ENCODE measurements at places on chromosomes 12 and 14.

DNA sequence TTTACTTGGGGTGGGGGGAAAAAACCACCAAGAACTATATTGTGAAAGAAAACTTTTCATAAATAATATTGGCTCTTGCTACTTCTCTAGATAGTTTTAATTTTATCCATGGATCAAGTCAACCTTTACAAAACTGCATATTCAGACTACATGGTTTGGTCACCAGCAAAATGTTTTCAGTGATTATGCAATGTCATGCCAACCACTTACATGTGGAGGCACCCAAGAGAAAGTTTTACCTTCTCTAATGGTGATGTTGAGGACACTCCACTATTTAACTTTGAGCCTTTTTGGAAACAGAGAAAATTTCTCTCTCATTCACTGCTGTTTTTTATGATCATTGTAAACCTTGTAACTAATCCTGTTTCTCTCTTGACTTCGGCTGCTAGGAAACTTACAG lies 21.6 kb downstream of the PLCZ1 start:
- DNase-seq, result no peak

- DNase-seq, result no peak
Observed at GRCh38 chr14:73997944-73998447, 21.1 kb downstream of the ENTPD5 start.

- DNase-seq, result no peak
Observed at GRCh38 chr12:106112145-106112821, 26.5 kb downstream of the NUAK1 start.

DNA sequence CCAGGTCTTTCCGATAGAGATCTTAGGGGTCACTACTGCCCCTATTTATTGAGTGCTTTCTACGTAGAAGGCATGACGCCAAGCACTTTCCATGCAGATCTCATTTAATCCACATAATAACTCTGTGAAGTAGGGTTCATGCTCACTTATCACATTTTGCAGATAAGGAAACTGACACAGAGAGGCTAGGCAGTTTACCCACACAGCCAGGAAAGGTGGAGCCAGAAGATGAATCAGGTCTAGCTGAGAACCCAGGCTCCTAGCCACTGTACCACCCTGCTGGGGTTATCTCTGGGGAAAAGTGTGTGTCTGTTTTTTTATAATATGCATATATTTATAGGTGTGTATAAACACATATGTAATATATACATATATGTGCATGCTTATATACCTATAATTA lies 83.6 kb downstream of the KSR2 start:
- DNase-seq, result no peak

- no peak for DNase-seq
Observed at GRCh38 chr14:72523424-72524294, 370.2 kb downstream of the DPF3 start.

DNA sequence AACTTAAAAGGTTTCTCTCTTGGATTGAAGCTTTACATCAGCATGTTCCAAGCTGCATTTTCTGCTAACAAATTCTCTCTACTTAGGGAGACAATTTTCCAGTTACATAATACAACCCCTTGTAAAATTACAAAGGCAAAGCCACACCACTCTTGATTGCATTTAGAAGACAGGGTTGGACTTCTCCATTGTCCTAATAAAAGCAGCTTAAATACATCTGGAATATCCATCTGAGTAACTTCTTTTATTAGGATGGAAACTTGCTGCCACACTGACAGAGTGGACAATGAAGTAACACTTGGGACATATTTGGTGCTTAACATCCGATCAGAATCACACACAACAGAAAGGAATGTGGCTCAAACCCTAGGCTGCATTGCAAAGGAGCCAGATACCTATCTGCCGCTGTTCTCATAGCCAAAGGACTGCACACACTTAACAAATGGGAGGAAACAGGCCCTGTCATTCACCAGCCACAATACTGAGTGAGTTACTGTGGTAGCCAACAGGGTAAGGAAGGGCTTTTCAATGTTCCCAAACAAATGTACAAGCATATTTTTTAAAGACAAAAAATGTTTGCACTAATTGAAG lies 157.2 kb downstream of the PAX9 start:
- no peak for DNase-seq
